Central memory CD4-positive, alpha-beta T cell (primary cell): ENCODE measurements at places on chromosomes 3 and 15.
A peak's percentile ranks its signal among the peaks of the same experiment; 100 is the strongest.

DNA sequence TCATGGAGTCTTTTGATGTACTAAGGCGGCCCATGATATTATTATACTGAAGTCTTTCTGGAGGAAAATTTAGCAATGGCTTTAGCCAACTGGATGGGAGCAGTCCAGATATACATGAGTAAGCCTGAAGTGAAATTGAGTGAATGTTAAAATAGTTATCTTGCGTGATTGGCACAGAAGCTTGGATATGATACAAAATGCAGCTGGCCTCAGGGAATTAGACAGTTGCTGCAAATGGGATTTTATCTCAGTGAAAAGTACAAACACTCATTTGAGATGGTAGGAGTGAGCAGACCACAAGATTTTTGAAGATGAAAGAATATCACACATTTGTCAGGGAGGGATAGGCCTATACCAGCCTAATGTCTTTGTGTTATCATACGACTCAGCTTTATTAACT is 8.9 kb downstream of the LMOD3 start:
- no peak for DNase-seq

DNA sequence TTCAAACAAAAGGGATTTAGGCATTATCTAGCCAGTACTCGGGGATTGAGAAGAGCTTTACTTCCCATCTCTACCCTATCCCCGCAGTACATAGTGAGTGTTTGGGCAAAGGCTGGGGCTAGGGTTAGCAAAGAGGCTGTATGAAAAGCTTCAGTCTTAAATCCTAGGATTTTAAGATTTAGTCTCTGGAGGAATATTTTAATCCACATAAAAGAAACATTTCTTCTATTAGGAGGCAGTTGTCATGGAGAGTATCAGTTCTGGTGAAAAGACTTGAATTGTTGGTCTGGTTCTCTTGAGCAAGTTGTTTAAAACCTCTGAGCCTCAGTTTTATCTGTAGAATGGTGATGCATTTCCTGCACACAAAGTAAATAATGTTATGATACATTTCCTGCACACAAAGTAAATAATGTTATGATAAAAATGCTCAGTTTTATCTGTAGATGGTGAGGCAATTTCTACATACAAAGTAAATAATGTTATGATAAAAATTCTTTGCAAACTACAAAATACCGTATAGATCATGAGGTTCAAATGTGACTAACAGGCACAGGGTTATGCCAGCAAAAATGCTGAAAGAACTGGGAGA is 53.9 kb upstream of the ZBED2 start:
- no peak for DNase-seq

DNA sequence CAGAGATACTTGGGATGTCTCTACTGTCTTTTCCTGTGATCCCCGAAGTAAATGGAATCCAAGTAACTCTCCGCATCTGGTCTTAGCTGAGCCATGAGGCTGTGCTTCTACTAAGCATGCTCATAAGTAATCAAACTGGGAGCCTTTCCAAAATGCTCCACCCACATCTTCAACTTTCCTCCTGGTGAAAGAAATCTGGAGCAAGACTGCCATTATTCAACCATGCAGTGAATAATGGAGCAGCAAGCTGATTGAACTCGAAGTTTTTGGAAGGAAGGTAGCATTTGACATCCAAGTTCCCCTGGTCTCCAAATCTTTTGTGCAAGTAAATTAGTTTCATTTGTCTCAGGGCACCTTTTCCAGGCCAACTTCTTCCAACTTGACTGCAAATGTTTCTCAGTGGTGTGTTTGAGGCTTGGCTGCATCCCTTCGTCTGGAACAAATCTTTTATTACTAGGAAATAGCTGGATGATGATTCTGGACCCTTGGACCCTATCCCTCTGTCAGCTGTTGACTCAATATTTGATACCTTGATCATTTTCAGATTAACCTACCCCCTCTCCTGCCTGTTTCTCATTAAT is 19.4 kb downstream of the GXYLT2 start:
- no peak for DNase-seq

- no peak for DNase-seq
Observed at GRCh38 chr15:45678459-45679178, 43.8 kb downstream of the SQOR start.

GRCh38 chr3:141380987-141381386 is 12.7 kb downstream of the ZBTB38 start:
- DNase-seq = no peak

DNA sequence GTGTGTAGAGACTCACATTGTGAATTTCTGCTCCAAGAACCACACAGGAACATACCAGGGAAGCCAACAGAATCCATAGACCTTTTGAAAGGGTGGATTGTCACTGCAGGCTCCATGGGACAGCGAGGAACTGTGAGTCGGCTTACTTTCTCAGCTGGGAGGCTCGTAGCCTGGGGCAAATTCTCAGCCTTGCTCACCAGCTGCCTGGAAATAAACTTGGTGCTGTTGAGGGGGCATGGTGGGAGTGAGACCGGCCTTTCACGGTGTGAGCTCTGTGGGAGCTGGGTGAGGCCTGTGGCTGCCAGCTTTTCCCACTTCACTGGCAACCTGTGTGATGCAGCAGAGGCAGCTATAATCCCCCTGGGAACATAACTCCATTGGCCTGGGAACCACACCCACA is 146.6 kb upstream of the P2RY1 start:
- no peak for DNase-seq

- no peak for DNase-seq
Observed at GRCh38 chr3:37667335-37667734, 194.3 kb upstream of the CTDSPL start.

DNA sequence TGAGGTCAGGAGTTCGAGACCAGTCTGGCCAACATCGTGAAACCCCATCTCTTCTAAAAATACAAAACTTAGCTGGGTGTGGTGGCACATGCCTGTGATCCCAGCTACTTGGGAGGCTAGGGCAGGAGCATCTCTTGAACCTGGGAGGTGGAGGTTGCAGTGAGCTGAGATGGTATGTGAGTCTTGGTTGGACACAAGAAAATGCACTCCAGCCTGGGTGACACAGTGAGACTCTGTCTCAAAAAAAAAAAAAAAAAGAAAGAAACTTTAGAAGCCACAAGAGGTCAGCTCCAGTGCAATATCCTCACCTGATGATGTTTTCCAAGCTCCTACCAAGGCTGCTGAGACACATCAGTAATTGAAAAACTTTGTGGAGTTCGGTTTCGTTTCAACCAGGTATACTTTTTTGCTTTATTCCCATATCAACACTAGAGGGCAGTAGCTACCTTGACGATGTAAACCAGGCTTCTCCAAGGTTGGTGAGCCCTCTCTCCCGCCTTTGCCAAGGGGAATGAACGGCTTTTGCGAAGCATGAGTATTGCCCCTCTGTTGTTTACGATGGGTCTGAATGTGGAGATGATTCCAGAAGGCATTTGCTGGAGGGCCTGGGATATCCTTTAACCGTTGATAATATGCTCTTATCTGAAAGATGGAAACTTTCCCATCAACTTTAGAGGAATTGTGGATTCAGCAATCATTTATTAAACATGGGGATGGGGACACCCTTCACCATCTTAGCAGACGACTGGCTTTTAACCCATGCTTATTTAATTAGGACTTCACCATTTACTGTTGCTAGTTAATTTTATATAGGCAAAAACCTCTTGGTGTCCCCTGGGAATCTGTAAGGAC is 202.8 kb downstream of the SV2B start:
- DNase-seq = peak; percentile 52

- no peak for DNase-seq
Observed at GRCh38 chr3:120821426-120821825, 78.9 kb downstream of the GTF2E1 start.

DNA sequence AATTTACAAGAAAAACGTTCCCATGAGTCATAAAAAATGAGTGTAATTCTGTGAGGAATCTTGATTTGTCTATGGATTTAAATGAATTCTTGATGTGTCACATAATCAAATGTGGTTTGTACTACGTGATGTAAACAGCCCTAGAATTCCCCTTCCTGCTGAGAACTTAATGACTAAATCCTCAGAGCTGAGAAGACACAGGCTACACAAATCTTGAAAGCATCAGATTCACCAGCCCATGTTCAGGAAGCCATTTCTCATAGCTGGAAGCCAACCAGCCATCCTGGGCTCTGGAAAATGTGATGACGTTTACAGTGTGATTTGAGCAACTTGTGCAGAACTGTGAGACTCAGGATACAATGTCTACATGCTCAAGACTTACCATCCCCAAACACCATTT is 193.7 kb upstream of the MME start:
- no peak for DNase-seq

GRCh38 chr15:68337826-68338225 is 60.3 kb downstream of the FEM1B start:
- DNase-seq = no peak

- DNase-seq = no peak
Observed at GRCh38 chr3:181432992-181433391, 278.7 kb upstream of the SOX2 start.

- DNase-seq = no peak
Observed at GRCh38 chr15:76299786-76300185, 11.5 kb downstream of the ETFA start.

- no peak for DNase-seq
Observed at GRCh38 chr15:48385031-48385830, 54.0 kb downstream of the DUT start.

DNA sequence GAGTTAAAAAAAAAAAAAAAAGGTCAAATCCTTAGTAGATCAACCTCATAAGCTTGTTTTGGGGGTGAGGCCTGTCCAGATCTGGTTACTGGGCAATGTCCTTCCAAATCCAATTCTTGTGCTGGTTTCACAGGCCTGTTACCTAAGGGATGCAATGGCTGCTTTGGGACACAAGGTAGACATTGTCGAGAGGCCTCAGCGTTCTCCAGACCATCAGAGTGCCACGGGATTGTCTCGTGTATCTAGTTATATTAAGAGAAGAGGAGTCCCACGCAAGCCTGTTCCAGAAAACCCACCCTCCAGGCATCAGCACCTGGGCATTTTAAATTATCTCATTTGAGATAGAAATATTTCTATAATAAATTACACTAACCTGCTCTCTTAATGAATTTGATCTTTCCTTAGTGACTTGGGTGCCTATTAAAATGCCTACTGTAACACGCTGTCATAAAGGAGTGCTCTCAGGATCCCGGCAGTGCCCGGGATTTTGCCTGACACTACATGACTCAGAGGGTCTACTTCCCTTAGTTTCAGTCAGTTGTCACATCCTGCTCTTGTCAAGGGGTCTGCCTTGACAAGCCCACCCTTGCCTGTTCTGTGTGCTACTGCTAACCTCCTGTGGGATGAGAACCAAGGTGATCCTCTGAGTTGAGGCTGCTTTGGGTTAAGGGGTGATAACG is 116.0 kb downstream of the LIPC start:
- DNase-seq = no peak

DNA sequence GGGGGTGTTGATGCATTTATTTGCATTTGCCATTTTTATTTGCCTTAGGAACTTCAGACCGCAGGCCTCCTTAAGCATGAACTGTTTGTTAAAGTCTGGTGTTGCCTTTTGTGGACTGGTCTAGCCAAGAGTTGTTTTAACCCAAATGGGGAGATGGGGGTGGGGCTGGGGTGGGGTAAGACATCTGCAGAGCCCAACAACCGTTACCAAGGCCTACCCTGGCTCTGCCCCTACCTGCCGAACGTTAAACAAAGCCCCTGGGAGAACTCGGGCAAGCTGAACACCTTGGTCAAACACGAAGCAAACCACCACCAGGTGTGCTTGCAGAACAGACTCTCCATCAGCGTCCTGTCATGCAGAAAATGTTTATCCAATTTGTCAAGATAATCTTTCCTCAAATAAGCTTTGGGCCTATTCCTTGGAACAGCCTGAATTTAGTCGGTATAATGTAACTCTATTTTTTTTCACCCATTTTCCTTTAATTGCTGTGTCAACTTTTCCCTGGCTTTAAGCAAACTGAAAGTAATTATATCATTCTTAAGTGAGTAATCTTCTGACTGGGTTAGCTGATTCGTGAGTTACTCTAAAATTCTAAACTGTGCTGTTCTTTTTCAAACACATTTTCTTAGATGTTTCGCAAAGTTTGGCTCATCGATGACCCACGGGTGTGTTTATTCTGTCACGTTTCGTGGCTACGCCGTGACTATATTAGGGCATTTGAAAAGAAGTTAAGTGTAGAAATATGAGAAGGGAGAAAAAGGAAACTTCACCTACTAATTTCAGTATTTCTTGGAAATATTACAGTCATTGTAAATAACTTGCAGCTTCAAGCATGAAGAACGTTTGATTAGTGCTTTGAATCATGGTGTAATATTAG is 127.6 kb downstream of the SOX2 start:
- no peak for DNase-seq

DNA sequence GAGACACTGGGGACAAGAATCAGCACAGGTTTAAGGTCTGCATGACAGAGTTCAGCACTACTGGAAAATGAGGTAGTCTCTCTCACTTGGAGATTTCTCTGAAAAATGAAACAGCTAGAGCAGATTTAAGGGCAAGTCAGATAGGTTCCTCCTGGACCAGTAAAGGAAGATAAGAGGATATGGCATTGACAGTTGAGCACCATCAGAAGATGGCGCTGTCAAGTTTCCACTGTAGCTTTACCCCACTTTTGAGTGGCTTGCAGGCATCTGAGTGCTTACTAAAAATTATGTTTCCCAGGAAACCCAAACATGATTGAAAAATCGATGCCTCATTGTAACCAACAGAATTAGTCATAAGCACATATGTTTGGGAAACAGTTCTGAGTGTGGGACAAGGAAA is 407.2 kb upstream of the UBE2E2 start:
- no peak for DNase-seq

DNA sequence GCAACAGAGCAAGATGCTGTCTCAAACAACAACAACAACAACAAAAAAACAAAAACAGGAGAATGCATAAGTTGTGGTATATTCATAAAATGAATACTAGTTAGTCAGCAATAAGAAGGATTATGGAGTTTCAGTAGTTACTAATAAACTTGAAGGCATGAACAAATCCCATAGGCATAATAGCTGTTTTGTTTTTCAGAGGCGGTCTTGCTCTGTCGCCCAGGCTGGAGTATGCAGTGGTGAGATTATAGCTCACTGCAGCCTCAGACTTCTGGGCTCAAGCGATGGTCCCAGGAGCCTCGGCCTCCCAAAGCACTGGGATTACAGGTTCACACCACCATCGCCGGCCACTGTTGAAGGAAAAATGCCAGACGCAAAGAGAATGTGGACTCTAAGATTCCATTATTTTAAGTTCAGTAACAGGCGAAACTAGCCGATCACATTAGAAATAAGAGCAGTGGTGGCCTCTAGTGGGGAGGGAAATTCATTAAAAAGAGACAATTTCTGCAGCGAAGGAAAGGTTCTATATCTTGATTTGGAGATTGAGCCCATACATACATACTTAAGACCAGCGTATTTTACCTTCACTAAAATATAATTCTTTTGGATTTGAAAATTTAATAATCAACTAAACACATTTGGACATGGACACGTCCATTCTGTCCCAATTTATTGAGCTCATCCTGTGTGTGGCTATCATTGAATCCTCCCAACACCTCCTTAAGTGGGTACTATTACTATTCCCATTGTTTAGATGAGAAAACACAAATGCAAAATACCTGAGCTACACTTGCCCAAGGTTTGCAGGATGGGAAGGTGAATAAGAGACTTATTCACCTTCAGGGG is 27.4 kb upstream of the HDAC11 start:
- peak; percentile 56 for DNase-seq

- no peak for DNase-seq
Observed at GRCh38 chr15:88262064-88262463, 5.5 kb upstream of the NTRK3 start.
